ENCODE measurements at places on chromosomes 6 and 20.

DNA sequence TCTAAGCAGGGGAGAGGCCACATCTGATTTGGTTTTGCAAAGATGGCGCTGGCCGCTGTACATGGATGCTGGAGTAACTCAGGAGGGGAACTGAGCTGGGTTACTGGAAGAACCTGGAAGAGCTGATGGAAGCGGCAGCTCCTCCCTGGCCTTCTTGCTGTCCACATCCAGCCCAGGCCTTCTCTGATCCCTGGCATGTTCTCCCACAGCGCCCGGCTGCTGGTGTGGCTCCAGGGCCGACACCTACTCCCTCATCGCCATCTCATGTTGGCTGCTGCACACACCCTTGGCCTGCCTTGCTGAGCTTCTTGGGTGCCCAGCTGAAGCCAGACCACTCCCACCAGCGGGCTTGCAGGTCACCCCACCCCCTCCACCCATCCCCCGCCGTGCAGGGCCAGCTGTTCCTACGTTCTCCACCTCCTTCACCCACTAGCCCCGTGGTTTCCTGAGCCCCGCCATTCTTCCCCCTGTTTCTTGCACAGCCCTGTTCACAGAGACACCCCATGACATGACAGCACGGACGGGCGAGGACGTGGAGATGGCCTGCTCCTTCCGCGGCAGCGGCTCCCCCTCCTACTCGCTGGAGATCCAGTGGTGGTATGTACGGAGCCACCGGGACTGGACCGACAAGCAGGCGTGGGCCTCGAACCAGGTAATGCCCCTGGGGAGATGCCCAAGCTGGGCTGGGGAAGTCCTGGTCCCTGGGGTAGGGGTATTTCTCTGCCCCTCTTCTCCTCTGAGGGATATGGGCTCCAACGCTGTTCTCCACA, 28.4 kb downstream of the VSTM2L start:
- ATAC-seq: no peak

DNA sequence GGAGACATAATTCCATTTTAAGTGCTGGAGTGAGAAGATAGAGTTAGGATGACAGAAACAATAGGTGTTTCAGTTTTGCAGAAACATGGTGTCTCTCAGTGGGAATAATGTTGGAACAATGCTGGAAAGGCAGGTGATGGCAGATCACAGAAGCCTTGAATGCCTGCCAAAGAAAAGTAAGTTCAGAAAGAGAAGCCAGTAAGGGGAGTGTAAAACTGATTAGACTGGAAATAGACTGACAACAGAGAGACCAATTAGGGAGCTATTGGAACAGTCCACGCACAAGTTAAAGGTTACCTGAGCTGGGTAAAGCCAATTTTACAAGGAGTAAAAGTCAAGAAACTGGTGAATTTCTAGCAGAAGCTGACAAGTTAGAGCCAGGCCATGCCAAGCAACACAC, 142.9 kb downstream of the TFAP2A start:
- no peak for ATAC-seq

DNA sequence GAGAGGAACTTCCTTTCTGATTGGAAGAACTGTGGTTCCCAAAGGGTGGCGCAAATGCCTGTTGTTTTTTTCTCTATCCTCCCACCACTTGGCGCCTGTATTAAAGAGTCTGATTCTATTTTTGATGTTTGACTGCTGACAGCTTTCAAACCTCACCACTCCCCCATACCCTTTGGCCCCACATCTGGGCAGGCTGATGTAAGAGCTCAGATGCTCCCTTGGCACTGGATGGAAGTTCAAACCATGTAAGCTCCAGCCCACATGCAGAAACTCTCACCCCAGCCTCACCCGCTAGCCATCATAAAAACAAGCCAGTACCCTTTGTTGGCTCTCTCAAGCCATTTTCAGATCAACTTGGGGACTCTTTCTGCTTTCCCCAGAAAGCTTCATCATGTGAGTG, 20.0 kb upstream of the TMEM14A start:
- no peak for ATAC-seq

GRCh38 chr6:33960345-33961313, 156.8 kb upstream of the MLN start:
- no peak for ATAC-seq

DNA sequence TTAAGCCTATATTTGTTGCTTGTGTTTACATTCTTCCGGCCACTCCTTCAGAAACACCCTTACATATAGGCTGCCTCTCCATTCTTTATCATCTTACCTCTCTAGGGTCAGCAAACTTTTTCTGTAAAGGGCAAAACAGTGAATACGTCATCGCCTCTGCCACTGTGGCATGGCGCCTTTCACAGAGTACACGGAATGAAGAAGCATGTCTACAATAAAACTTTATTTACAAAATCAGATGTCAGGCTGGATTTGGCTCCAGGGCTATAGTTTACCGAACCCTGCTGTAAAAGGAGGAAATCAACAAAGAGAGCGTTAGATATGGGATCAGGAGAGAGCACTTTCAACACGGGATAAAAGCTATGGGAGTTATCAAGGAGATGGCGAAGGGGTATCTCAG, 9.3 kb upstream of the NCR2 start:
- no peak for ATAC-seq
